Muscle of leg (tissue), 16 donors: ENCODE measurements at places on chromosomes 1 and 21. TPM values are rescaled to one million over a fixed set of nuclear protein-coding genes. Genes with fewer than 3 reads are reported as not detected.

DNA sequence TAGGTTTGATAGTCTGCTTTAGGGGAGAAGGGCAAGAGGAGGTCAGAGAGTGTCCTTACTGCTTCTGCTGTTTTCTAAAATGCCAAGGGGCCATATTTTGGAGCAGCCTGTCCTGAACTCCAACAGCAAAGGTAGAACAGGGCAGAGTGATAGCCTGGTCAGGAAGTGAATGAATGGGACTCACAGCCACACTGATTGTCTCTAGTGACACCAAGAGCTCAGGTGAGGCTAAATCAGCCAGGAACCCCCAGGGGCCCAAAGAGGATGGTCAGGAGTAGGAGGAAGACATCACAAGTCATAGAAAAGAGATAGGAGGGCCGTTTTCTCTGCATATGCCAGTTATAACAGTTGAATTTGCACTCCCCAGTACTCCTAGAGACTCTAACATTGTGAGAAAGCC, 97.4 kb upstream of the DUSP10 start:
- H3K4me1 ChIP-seq = peaks cover 5% of the 10 kb centered on the region
- H3K4me3 ChIP-seq = no peak overlapping the region
- DNase-seq = no peak
- no peak overlapping the region for H3K27ac ChIP-seq
- no peaks in the 10 kb centered on the region for H3K36me3 ChIP-seq

- no peaks in the 10 kb centered on the region for H3K36me3 ChIP-seq
- no peaks in the 10 kb centered on the region for H3K4me1 ChIP-seq
- no peak overlapping the region for H3K4me3 ChIP-seq
- H3K27ac ChIP-seq = no peak overlapping the region
- H3K27me3 ChIP-seq = no peaks in the 10 kb centered on the region
Measured at GRCh38 chr1:71783071-71783470, 499.3 kb downstream of the NEGR1 start.

Gene KCNN3
- total RNA-seq = 5.1 TPM

DNA sequence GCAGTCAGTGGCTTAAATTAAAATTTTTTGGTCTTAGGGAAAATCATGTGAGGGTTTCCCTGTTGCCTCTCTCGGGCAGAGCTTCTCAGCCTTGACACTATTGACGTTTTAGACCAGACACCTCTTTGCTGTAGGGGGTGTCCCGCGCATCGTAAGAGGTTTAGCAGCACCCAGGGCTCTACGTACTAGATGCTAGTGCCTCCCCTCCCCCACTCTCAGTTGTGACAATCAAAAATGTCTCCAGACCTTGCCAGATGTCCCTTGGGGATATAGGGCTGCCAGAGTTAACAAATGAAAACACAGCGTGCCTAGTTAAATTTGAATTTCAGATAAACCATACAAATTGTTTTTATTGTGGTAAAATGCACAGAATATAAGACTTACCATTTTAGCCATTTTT, 293.3 kb downstream of the DISC1 start:
- DNase-seq = no peak
- peaks cover 12% of the 10 kb centered on the region for H3K4me1 ChIP-seq
- no peak overlapping the region for H3K4me3 ChIP-seq
- no peaks in the 10 kb centered on the region for H3K27me3 ChIP-seq
- peak overlapping the region; percentile 36 for H3K27ac ChIP-seq
- no peaks in the 10 kb centered on the region for H3K36me3 ChIP-seq

DNA sequence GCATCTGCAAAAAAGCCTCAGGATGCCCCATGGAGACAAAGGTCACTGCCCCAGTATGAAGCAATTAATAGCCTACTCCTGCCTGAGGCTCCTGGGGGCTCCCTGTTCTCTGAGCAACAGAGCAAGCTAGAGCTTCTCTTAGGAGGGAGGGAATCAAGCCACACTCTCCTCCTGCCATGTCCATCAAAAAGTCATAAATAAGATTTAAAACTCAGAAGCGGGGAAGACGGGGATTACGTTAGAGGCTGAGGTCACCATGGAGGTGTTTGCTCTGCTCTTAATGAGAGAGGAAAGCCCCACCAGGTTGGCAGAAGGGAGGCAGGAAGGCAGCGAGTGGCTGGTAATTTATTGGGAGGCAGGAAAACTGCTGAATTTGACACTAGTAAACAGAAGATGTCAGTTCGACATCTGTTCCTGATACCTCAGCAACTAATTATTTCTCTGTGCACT, 98.4 kb upstream of the TNR start:
- H3K27me3 ChIP-seq = no peaks in the 10 kb centered on the region
- no peak overlapping the region for H3K27ac ChIP-seq
- no peak for DNase-seq
- H3K4me1 ChIP-seq = peaks cover 17% of the 10 kb centered on the region
- no peaks in the 10 kb centered on the region for H3K36me3 ChIP-seq

DNA sequence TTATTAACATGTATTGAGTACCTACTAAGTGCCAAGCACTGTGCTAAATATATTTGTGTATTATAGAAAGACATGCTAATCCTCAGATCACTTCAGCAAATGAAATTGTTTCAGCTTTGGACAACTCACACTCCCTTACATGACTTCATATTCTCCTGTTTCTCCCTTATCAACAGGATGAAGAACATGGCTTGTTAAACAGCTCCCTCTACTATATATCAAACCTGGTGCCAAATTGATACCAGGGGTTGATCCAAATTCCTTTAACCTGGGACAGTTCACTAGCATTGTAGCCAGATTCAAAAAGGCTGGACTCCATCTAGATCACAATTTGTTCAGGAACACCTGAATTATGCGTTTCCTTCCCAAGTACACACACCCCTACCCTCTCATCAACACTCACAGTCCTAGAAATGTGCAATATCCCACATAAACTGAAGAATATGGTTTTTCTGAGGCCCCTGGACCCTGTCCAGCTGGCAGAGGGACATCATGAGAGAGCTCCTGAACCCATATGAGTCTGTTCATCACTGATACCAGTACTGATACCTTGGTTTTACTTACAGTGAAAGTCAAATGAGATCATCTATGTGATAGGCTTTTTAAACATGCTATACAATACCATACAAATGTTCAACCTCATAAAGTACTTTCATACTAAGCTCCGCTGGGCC, 47.0 kb upstream of the PALMD start:
- H3K27ac ChIP-seq = peak overlapping the region; percentile 16
- DNase-seq = no peak
- no peaks in the 10 kb centered on the region for H3K36me3 ChIP-seq
- H3K4me3 ChIP-seq = no peak overlapping the region
- no peaks in the 10 kb centered on the region for H3K4me1 ChIP-seq

- H3K36me3 ChIP-seq = no peaks in the 10 kb centered on the region
- H3K4me3 ChIP-seq = no peak overlapping the region
- no peak for DNase-seq
- H3K27ac ChIP-seq = no peak overlapping the region
- no peaks in the 10 kb centered on the region for H3K27me3 ChIP-seq
Measured at GRCh38 chr1:82001345-82001744, 200.6 kb downstream of the ADGRL2 start.

- H3K27me3 ChIP-seq = peaks cover 29% of the 10 kb centered on the region
- DNase-seq = no peak
- H3K36me3 ChIP-seq = no peaks in the 10 kb centered on the region
- H3K4me1 ChIP-seq = peaks cover 15% of the 10 kb centered on the region
- no peak within 1 kb of the TSS for H3K4me3 ChIP-seq
Measured at GRCh38 chr21:44285138-44285992, at the start of gene AIRE. AIRE (plus strand) TSS chr21:44285876; CDS start chr21:44286007, 131 bp downstream.

- H3K27me3 ChIP-seq = no peaks in the 10 kb centered on the region
- no peaks in the 10 kb centered on the region for H3K4me1 ChIP-seq
- H3K27ac ChIP-seq = no peak overlapping the region
- H3K36me3 ChIP-seq = no peaks in the 10 kb centered on the region
- no peak overlapping the region for H3K4me3 ChIP-seq
Measured at GRCh38 chr1:99481391-99481996, 164.4 kb upstream of the PALMD start.

DNA sequence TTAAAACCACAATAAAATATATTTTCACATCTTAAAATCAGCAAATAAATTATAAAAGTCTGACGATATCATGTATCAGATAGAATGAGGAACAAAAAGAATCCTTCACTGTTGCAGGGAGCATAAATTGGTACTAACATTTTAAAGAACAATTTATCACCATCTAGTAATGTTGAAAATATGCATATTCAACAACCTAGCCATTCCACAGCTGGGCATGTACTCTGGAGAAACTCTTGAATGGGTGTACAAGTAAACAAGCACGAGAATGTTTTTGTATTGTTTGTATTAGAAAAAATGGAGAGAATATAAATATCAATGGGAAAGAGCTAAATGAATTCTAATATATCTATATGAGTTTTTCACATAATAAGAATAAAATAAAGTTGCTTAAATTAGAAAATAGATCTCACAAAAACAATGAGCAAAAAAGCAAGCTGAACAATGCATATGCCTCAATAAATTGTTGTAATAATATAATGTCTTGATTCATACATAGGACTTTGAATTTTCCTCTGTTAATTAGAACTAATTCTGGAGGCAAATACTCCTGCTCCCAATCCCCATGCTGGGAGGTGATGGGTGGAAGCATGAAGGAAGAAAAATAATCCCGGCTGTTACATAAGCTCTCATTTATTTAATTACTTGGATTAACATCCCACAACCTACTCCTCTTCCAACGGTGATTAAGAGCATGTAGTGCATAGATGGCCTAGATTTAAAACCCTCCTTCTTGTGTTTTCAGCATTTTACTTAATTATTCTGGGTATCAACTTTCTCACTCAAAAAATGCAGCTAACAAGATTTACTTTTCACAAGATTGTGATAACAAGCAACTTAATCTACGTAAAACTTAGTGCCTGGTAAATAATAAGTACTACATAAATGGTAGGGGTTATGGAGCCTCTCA, 5.5 kb upstream of the FMO2 start:
- no peak overlapping the region for H3K4me3 ChIP-seq
- no peak for DNase-seq
- no peaks in the 10 kb centered on the region for H3K27me3 ChIP-seq
- no peaks in the 10 kb centered on the region for H3K36me3 ChIP-seq
- H3K27ac ChIP-seq = no peak overlapping the region
- H3K4me1 ChIP-seq = no peaks in the 10 kb centered on the region

GRCh38 chr1:219498666-219499065, 114.2 kb downstream of the ZC3H11B start:
- peak; percentile 97 for DNase-seq
- peak overlapping the region; percentile 26 for H3K27ac ChIP-seq
- H3K4me1 ChIP-seq = peaks cover 2% of the 10 kb centered on the region
- H3K4me3 ChIP-seq = no peak overlapping the region

GRCh38 chr1:111930356-111930755, 59.1 kb downstream of the KCND3 start:
- H3K27ac ChIP-seq = no peak overlapping the region
- H3K27me3 ChIP-seq = peaks cover 13% of the 10 kb centered on the region
- no peak for DNase-seq
- H3K4me3 ChIP-seq = no peak overlapping the region
- no peaks in the 10 kb centered on the region for H3K36me3 ChIP-seq

GRCh38 chr1:159958719-159959380, 4.8 kb upstream of the SLAMF9 start:
- H3K27me3 ChIP-seq = peaks cover 2% of the 10 kb centered on the region
- H3K4me3 ChIP-seq = no peak overlapping the region
- H3K36me3 ChIP-seq = no peaks in the 10 kb centered on the region
- H3K4me1 ChIP-seq = no peaks in the 10 kb centered on the region
